ENCODE measurements at places on chromosomes 7 and 10.

DNA sequence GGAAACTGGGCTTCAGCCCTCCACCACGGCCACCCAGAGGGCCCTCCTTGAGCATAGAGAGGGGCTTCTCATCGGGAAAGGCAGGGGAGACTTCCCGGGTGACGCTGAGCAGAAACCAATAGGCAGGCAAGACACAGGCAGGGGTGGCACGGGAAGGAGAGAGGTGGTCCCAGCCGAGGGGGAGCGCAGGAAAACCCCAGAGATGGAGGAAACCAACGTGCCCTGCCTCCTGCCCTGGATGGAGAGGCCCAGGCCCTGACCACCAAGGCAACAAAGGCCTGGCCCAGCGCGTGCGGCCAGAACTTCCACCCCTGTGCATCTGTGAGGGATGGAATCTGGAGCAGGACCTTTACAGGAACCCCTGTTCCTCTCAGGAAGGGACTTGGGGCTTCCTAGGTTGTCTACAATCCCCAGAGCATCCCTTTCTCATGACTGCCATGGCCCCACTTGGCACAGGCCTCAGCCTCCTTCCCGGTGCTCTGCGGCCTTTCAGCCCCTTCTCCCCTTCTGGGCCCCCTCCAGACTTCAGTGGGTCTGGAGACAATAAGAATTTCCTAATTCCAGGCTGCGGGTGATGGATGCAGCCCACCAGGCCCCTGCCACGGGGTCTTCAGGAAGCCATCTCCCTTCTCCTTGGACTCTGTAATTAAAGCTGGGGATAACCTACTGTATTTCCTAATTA, 137.0 kb upstream of the RET start:
- no peak for DNase-seq

DNA sequence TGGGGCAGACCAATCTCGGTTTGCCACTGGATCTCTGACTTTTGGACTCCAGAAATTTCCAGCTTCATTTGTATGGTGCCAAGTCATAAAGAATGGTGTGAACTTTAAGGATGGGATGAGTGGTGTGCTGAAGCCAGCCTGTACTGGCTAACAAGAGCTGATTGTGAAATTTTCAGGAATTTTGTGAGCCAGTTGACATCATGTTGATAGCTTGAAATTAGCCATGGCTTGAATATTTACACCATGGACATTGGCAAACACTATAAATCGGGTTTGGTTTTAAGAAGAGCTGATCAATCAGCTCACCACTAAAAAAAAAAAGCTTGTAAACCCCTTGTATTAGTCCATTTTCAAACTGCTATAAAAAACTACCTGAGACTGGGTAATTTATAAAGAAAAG, 14.1 kb upstream of the MYH16 start:
- DNase-seq = no peak

- DNase-seq = no peak
These were observed 25.5 kb downstream of the DPCD start for GRCh38 chr10:101613646-101614045.

- DNase-seq = no peak
These were observed 80.8 kb upstream of the COL1A2 start for GRCh38 chr7:94313926-94314325.

- no peak for DNase-seq
These were observed 278.9 kb downstream of the GRID1 start for GRCh38 chr10:86087716-86088115.

DNA sequence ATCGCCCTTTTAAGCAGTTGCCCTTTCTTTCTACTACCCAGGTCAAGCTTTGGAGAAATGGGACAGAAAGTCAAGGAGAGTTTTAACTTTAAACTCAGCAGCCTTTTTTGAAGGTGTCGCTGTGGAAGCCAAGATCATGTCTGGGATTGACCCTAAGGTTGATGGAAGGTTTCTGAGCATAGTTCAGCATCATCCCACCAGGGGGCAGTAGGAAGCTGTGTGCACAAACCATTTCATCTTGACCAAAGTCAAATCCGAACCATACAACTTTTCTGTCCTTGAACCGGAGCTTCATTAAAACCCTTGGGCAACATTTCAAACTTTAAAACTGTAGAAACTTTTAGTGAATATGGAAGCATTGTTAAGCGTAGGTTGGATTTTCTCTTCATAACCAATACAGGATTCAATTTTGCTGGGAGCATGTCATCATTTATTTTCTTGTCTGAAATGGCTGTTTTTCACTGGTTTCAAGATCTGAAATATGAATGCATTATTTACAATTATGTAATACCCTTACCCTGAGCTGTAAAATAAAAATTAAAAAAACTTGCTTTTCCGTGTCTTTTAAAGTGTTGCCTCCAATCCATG, 214.4 kb upstream of the KIAA1217 start:
- peak; percentile 3 for DNase-seq

GRCh38 chr10:114304571-114305421, 65.7 kb downstream of the VWA2 start:
- peak; percentile 41 for DNase-seq

DNA sequence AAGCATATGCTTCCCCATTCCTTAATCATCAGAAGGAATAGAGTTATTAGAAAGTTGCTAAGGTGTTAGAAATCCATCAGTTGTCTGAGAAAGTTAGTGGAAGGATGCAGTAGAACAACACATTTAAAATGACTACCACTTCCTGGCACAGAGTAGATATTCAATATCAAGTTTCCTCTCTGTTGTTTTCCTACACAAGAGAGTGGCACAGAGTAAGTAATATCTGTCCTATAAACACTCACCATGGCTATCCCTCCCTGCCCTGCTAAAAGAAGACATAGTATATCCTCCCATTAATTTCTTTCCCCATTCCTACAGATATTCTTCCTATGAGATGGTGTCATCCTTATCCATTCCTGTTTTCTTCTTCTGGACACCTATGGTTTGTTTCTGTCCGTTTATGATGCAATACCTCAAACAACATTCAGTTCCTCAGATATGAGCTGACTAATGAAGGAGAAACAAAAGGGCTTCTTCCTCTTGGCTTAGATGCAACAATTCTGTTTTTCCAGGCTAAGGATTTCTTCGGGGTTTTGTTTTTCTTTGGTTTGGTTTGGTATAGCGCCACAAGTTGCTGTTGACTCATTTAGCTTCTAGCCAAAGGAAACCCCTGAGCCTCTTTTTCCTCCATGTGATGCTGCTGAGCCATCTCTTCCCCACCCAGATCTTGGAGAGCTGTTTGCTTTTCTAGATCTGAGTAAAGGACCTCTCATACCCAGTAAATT, 32.9 kb upstream of the BPGM start:
- peak; percentile 9 for DNase-seq

DNA sequence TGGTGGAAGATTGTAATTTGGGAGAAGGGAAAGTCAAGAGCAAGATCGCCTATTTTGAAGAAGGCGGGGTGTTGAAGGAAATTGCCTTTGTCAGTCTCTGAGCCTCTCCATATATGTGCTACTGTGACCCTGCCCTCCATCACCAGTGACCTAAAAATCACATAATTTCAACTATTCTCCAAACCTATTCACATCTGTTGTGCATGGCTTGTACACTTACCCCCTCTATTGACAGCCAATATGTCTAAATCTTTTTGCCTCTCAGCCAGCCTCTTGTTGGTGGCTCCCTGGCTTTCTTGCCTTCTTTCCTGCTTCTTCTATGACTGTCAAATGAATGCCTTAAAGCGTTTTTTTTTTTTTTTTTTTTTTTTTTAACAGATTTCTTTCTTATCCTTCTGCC, 295.6 kb downstream of the AUTS2 start:
- DNase-seq = no peak

DNA sequence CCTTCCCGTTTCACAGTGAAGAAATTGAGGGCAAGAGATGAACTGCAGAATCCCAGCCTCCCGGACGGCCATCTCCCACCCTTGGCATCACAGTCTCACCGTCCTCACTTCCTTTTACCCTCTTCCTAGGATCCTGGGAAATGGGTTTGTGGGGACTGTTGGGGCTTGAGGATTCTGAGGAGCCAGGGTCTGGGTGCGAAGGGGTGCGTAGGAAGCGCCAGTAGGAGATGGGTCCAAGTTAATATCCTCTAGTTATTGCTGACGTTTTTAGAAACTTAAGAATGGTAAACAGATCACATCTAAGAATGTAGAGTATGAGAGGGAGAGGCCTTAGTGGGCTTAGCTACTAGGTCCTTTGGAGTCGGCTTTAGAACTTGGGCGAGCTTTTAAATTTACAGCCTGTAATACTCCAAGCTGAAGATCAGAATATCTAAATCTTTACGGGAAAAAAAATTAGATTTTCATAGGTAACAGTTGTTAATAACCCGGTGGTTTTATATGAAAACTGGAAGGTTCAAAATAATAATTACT, 696 bp downstream of the MALSU1 start:
- DNase-seq = no peak

DNA sequence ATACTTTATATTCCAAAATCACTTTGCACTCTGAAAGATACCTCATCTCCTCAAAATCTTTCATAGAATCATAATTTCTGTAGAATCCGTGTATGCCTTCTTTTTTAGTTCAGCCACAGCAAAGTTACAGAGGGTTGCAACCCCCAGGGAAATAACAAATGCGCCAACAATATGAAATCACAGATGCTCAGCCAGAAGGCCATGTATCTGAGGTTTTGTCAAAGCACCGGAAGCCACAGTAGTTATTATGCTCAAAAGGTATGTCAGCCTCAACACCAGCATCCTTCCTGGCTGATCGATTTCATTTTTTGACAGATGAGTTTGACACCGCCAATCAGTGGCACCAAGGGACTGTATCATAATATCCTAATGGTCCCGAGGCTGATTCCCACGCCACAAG, 204.1 kb downstream of the KCNMA1 start:
- DNase-seq = no peak

Measured in activated T-cell treated with anti-CD3 and anti-CD28 coated beads for 48 hours (primary cell).